A673 (cell line): ENCODE measurements at places on chromosomes 16 and 17.

DNA sequence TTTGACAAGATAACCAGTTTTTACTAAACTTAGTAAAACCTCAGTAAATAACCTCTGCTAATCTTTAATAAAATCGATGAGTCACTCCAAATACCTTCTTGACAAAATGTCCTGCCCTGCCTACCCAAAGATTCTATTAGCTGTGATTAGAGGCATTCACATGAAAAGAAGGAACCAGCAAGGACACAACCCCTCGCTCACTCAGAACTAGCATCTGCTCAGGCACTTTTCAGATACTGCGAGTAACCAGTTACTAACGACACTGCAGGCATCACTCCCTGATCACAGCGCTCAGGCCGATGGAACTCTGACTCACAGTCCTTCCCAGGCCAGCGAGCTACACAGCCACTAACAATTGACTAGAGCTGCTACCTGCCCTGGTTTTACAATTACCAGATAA is 24.3 kb downstream of the PELP1 start:
- no peak for DNase-seq

GRCh38 chr17:77944390-77945222 is 13.9 kb upstream of the TNRC6C start:
- DNase-seq, result no peak

DNA sequence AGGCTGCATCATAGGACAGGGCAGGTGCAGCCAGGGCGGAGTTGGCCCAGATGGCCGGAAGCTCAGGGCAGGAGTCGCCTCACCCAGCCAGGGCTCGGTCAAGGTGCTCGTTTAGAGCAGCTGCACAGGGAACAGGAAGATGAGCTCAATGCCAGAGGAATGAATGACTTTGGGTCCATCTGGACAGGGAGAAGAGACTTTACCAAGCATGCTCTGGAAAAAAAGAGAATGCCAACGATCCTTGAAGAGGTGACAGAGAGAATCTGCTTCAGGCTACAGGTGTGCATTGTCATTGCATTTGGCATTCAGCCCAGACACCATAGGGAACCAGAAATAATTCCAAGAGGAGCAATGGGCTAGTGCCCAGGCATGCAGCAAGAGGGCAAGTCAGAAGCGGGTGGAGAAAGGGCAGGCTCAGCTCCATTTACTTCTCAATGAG is 6.7 kb upstream of the MPP3 start:
- no peak for DNase-seq

GRCh38 chr17:77371117-77371887 is 230.5 kb downstream of the SEC14L1 start:
- DNase-seq, result no peak

DNA sequence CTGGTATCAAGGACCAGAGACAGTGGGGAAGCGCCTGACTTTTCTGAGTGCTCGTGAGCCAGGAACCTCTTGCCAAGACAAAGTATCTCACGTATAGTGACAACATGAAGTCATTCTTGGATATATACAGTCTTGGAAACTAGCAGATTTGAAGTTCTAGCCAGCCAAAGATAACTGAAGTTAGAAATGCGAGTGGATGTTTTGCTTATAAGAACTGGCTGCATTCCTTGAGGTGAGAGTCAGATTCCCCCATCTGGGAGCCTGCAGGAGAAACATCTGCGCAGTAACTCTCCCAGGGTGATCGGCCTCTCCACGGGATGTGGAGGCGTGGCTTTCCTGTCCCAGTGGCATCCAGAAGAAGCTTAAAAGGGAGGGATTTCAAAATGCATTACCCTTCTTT is 89.8 kb downstream of the SHISA6 start:
- DNase-seq, result peak; percentile 95

DNA sequence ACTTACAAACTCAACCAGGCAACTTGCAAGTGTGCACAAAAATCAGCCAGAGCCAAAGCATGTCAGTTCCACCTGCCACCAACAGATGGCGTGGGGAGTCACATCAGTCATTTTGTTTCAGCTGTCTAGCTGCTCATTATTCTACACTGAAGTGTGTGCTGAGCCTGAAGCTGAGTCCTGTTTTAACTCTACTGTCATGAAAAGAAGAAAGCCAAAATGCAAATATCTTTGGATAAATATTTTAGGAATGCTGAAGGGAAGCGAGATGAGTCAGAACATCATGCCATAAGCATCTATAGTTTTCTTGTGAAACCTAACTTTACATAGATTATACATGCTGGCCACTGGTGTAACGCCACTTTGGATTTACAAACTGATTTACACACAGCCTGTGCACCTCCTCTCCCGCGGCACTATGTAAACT is 172.6 kb downstream of the CDK5R1 start:
- peak; percentile 52 for DNase-seq

DNA sequence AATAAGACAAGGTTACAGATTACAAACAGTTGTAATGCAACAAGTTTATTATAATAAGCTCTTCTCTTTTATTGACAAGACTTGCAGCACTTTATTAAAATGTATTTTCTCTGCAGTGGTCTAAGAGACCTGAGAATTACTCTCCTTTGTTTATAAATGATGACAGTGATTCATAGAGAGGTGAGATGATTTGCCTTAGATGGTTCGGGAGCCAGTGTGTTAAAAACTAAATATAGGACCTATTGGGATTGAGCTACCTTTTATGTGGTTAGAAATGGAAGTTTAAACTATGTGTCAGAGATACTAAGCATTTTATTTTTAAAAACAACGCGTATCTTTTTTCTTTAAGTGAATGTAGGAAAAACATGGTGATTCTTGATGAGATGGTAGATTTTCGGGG is 2.9 kb upstream of the KRTAP3-3 start:
- DNase-seq, result no peak

DNA sequence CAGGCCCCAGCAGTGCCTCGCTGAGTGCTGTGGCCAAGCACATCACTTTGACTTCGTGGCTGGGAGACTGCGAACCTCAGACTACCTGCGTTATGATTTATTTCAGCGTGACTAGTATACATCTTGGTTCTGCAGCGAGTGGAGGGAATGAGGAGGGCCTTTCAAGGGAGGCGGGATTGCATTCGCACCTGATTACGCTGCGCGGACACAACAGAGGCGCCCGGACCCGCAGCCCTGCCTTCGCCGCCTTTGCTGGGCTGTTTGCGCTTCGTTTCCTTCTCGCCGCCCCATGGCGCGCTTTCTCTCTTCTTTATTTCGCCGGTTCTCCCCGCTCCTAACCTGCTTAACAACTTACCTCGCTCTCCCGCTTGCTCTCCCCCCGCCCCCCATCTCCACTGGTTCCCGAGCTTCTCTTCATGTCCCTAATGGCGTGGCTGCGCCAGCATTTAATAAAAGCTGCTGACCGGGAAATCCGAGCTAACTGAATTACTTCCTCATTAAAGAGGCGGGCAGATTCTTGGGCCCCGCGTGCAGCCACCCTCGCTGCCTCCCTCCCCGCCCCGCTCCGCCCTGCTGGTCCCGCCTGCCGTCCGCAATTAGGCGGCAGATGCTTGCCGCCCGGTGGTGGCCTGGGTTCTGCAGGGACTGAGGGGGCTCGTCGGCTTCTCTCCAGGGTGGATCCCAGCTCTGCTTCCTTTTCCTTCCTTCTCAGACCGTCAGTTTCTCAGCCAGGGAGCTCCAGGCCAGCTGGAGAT is 257.6 kb upstream of the SDK2 start:
- peak; percentile 49 for DNase-seq

- no peak for DNase-seq
These were observed 14.7 kb upstream of the ODF4 start for GRCh38 chr17:8324923-8325322.

- DNase-seq, result no peak
These were observed 74.6 kb downstream of the ZNF18 start for GRCh38 chr17:11922638-11923037.

DNA sequence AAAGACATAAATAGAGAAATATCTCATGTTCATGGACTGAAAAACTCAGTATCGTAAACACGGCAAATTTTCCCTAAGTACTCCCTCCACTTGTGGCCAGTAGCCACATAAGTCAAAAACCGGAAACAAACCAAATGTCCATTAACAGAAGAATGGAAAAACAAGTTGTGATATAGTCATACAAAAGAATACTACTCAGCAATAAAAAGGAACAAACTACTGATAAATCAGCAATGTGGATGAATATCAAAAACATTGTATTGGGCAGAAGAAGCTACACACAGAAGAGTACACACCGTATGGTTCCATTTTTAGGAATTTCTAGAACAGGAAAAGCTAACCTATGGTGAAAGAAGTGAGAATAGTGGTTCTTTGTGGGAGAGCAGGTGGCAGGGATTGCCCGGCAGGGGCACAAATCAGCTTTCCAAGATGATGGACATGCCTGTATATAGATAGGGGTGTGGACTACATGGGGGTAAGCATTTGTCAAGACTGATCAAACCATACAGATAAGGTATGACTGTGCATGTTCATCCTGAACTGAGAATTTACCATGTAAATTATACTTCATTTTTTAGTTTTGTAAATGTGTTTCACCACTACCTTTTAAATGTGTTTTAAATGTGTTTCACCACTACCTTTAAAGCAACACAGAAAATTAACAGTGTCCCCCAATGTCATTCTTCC is 172.8 kb upstream of the CDH5 start:
- no peak for DNase-seq

GRCh38 chr16:68754084-68754792 is 17.1 kb downstream of the CDH1 start:
- DNase-seq, result no peak

DNA sequence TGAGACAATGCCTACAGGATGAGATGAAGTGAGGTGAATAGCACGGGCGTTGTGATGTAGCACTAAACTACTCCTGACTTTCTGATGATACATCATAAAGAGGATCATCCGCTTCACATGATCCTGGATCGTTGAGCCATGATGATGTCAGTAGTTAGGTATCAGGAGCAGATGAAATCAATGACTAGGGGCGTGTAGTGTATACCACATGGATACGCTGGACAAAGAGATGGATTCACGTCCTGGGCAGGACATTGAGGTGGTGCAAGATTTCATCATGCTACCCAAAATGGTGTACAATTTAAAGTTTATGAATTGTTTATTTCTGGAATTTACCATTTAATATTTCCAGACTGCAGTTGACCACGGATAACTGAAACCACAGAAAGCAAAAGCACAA is 156.6 kb downstream of the ANKFN1 start:
- DNase-seq, result no peak

DNA sequence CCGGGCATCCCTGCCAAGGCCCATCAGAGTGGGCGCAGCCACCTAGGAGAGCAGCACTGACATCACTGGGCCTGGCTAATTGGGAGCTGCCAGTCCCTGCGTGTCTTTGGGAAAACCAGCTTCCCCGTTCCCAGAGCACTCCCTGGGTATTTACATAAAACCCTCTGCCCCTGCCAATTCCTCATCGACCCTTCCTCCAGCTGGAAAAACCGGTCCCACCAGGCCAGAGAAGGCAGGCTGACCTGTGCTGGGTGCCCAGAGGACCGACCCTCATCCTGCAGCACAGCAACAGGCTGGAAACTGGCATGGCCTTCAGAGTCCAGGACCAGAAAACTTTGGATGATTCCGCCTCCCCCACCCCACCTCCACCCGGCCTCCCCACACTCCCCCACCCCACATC is 8.2 kb upstream of the FOXN1 start:
- no peak for DNase-seq

DNA sequence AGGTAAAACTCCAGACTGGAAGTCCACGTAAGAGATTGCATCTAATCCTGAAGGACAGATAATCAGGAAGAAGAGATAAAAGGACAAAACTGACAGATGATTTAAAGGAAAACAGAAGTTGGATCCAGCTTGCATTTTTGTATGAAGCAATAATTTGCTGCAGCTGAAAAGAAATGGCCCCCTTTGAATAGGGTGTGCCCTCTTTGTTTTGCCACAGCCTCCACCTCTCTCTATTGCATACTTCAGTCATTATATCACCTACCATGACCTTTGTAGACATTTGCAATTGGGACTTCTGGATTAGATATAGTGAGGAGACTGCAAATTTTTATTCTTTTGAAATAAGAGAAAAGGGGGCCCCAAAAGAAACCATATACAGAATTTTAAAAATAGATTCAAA is 8.1 kb downstream of the NOG start:
- DNase-seq, result no peak

- DNase-seq, result no peak
These were observed 2.6 kb upstream of the HOXB5 start for GRCh38 chr17:48596000-48596734.

DNA sequence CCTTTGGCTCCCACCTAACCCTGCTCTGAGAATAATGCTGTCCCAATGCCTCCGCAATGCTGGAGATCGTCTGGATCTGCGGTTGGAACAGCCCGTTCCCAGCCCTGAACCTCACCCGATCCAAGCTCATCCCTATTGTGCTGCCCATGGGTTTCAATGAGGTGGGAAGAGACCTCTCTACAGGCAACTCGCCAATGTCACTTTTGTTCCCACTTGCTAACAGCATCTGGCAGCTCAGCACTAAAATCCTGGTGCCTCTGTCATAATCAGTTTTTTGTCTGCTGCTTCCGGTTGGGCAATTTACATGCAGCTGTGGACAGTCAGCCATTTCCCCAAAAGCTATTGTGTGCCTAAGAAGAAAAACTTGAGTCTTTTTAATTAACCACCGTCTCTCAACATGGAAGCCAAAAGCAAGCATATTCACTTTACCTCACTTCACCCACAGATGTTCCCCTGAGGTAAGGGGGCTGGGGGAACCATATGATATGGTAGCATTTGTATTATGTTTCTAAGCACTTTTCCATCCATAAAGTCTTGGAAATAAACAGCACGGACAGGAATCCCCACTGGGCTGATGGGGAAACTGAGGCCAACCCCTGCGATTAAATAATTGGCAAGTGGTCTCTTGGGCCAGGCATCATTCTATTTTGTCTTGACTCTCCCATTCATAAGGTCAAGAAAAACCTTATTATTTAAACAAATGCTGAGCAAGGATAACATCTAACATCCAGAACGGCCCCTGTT is 159.2 kb upstream of the CDH5 start:
- DNase-seq, result peak; percentile 93

GRCh38 chr16:57824888-57825287 is 22.6 kb upstream of the KIFC3 start:
- no peak for DNase-seq

- no peak for DNase-seq
These were observed 150.5 kb downstream of the KATNIP start for GRCh38 chr16:27700304-27700995.

DNA sequence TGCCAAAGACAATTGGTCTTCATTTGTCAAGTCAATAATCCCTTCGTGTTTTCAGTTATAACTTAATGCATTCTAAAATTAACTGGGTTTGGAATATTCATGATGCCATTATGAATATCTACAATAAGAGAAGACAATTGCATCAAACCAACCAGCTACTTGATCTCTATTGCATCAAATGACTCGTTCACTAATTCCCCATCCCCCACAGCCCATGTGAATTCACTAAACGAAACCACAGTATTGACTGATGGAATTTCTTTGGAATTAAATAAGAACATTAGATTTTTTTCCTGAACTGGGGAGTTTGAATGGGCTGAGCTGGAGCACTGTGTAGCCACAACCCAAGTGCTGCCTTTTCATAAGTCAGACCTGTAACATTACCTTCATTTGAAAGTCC is 65.3 kb downstream of the HS3ST3B1 start:
- DNase-seq, result no peak
